Stimulated activated CD8-positive, alpha-beta memory T cell treated with anti-CD3 and anti-CD28 coated beads, Interleukin-7, amount 100 ng/mL, for 48 hours (primary cell): ENCODE measurements at places on chromosomes 4 and X.

GRCh38 chrX:44945736-44946135 lies 72.7 kb downstream of the KDM6A start:
- no peak for DNase-seq

GRCh38 chrX:15146515-15146914 lies 123.4 kb downstream of the ASB9 start:
- DNase-seq, result no peak

DNA sequence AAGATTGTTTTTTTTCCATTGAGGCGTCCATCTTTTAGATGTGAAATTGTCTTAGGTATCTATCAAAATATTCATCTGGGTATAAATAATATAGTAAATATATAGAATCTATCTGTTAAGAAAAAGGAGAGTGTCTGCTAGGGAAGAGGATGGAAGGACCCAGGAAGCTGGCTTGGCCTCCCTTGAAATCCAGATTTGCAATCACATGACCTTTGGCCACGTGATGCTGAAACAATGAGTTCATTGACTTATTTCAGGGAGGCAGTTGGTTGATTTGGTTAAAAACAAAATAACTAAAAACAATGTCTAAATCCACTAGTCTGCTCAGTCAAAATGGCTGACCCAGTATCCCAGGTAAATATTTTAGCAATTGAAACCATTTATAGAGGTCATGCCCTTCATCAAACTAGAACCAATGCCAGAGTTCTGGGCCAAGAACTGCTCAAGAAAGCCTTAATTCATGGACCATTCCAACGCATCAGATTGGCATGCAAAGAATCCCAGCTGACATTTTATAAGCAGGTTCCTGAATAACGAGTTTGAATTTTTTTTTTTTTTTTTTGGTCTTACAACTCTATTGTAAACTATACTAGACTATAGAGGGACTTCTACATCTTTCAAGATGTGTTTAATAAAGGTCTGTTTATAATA lies 172.7 kb downstream of the MID1 start:
- DNase-seq, result no peak

DNA sequence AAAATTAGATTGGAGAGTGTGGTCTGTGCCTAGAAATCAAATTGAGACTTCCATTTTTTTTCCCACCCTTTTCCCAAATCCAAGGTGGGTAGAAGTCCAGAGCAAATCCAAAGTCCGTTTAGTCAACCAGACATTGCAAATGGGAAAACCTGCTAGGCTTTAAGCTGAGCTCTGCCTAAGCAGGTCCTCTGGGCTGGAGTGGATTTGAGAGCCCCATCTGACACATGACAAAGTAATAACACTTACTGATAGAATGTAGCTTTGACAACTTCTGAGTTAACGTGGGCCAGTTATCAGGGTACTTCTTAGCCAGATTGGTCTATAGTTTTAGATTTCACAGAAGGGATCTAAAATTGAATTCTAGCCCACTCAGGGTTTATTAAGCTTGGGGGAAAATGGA lies 242.3 kb downstream of the GALNTL6 start:
- DNase-seq, result no peak

DNA sequence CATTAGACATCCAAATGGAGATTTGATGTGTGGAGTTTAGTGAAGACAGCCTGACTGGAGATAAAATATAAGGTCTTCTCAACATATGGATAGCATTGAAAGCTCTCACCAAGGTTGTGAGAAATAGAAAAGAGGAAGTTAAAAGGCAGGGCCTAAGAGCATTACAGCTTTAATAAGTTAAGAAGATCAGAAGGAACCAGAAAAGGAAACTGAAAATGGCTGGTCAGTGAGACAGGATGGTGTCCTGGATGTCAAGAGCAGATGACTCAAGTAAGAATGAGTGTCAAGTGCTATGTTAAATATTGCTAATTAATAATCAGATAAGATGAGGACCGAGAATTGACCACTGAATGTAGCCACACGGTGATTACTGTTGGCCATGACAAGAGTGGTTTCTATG lies 642.9 kb downstream of the STPG2 start:
- no peak for DNase-seq

DNA sequence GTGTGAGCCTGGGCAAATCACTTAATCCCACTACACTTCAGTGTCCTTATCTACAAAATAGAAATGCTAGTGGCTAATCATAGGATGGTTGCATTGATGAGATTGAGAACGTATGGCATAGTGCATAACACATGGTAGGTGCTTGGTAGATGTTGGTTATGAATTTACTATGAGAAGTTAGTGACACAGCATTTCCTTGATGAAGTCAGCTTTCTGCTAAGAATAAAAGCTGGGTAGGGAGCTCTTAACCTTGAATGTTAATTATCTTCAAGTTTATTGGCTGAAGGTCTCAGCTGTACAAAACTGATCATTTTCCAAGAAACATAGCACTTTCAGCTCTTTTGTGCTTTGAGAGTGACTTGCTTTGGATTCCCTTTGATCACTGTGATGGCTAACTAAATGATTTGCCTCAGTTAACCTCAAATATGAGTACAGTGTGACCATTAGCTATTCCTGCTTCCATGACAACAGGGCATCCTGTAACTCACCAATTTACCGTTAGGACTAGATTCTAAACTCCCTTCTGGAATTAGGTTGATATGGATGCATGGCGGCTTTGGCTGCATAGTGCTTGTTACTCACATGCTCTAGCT lies 17.8 kb downstream of the PDK3 start:
- no peak for DNase-seq
